NCI-H1930 (cell line): ENCODE measurements at places on chromosomes 5 and 9.

DNA sequence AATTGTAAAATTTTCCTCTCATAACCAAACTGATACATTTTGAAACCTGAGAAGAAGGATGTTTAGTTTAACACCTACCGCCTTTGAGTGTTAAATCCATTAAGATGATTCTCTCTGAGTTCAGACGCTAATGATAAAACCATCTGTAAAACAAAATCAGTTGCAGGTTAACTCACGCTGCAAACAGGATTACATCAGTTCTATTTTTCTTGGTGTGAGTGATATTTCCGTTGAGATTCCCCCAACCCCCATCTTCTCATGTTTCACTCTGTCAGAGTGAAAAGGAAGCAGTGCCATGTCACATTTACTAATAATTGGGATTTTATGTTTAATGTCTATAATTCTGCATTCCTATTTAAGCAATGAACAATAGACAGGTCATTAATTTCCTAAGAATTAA lies 146.5 kb downstream of the FANCC start:
- peak; percentile 32 for DNase-seq

GRCh38 chr5:943918-944620 lies 51.4 kb downstream of the TRIP13 start:
- DNase-seq: no peak

DNA sequence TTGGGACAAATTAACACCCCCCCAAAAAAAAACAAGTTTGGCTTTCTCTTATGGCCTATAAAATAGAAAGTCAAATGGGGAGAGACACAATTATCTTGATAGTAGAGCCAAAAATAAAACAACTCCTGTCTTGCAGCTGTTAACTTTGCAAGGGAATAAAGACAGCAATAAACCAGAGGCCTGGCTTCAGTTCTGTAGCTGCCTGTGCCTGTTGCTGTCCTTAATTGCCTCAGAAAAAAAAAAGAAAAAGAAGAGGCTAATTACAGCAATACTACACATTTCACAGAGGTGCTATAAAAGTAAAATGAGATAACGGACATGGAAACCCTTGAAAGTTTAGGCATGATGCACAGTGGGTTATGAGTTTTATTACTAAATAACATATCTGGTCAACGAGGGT lies 170.7 kb upstream of the IRX1 start:
- no peak for DNase-seq

DNA sequence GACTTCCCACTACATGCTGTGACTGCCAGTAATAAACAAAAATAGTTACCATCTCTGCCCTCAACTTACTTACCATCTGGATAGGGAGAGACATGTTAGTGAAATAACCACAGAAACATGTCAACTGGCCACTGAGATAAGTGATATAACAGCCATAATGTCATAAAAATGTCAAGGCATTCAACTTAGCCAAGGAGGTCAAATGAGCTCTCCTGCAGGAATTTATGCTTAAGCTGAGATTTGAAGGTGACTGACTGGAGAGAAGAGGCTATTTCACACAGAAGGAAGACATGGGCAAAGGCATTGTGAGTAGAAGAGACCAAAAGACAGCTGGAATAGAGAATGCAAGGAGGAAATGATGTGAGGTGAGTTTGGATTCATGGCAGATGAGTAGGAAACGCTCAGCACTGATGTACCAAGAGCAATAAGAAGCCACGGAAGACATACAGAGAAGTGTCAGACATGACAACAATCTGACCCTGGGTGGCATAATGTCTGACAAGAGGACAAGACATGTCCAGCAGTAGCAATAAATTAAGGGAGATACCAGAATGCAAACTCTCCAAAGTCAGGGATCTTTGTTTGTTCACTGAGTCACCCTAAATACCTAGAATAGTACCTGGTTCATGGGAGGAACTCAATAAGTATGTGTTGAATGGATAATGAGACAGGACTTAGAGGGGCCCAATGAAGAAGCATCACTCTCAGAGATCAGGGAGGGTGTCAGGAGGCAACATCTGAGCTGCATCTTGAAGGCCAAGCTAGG lies 318.8 kb downstream of the ACTL7B start:
- no peak for DNase-seq

GRCh38 chr9:133914442-133915342 lies 77.4 kb downstream of the VAV2 start:
- no peak for DNase-seq

GRCh38 chr9:123217128-123217654 lies 51.2 kb downstream of the STRBP start:
- no peak for DNase-seq

DNA sequence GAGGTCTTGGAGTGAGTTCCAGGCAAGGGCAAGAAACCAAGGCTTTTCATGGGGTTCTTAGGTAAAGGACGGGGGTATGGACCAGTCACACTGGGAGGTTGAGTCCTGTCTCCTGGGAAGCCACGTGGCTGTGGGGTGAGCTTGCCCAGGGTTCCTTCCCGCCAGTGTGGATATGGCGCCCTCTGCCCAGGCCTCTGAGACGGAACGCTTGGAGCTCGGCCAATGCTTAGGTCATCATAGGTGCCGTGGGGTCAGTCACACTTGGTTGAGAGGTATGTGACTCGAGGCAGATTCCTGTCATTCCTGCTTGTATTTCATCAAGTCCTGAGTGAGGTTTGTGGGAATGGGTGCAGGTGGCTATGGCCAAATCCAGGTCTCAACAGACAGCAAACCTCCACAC lies 46.2 kb downstream of the TENT4A start:
- no peak for DNase-seq

GRCh38 chr9:126470241-126470993 lies 143.3 kb upstream of the LMX1B start:
- no peak for DNase-seq

DNA sequence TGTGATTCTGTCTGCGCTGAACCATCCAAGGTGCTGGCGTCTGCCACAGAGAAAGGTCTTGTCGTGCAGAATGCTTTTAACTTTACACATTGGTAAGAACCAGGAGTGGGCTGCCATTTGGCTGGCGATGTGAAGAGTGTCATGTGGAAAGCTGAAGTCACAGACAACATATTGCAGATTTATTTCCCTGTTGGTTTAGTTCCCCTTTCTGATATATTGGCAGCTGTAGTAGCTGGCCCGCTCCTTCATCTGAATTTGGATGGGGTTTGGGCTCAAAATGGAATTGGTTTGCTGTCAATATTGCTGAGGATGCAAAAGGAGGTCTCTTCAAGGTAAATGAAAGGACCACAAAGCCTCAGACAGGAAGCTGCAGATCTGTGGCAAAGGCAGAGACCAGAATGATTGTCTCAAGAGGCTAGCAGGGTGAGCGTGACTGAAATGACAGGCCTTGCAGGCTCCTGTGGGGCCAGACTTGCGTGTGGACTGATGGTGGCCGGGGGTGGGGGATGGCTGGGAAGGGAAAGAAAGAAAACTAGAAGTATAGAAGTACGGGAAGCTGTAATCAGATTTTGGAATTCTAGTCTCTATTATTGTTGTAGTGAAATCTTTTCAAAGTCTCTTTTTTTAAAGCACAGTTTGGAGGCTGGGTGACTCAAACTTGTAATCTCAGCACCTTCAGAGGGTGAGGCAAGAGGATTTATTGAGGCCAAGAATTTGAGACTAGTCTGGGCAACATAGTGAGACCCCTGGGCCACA lies 25.1 kb upstream of the CD180 start:
- no peak for DNase-seq

GRCh38 chr9:88272986-88273385 lies 115.3 kb upstream of the SPIN1 start:
- no peak for DNase-seq

GRCh38 chr5:38468202-38468673 lies 88.2 kb downstream of the LIFR start:
- no peak for DNase-seq

DNA sequence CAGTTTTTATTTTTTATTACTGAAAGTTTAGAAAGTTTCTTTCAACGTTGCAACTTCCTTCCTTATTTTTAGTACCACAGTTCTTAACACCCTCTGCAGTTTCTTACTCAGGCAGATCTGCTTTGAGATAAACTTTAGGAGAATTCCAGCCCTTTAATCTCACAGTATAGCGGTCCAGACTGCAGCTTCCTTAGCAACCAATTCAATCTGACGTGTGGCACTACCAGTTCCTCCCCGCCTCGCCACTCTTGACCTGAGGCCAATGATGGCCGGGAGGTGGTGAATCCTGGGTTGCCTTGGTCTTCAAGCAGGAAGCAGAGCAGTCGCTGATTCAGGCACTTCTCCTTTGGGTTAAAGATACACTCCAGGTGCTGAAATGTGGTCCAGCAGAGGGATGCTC lies 334.3 kb upstream of the TRPC7 start:
- DNase-seq: no peak

DNA sequence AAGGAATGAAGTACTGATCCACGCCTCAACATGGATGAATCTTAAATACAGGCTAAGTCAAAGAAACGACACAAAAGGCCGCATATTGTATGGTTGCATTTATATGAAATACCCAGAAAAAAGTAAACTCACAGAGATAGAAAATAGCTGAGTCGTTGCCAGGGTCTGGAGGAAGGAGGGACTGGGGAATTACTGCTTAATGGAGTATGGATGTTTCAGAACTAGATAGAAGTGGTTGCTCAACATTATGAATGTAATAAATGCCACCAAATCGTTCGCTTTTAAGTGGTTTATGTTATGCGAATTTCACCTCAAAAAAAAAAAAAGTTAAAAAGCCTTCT lies 784 bp upstream of the MSANTD3 start:
- no peak for DNase-seq

GRCh38 chr9:38651400-38652042 lies 31.1 kb upstream of the ANKRD18A start:
- no peak for DNase-seq

DNA sequence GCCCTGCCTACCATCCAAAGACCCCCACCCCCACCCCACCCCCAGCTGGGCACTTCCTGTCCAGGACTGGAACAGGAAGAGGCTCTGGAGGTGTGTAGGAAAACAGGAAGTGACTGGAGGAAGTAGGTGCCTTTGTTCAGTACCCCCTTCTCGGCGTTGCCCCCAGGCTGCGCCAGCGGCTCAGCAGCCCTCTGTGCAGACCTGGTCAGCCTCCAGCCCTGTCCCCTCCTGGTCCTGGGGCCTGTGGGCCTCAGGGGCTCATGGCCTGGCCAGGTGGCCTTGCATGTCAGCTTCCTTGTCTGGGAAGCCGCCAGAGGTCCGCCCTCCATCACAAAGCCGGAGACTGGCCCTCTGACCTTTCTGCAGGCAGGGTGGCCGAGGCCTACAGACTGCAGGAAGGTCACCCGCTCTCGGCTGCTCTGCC lies 26.0 kb downstream of the FLT4 start:
- no peak for DNase-seq

DNA sequence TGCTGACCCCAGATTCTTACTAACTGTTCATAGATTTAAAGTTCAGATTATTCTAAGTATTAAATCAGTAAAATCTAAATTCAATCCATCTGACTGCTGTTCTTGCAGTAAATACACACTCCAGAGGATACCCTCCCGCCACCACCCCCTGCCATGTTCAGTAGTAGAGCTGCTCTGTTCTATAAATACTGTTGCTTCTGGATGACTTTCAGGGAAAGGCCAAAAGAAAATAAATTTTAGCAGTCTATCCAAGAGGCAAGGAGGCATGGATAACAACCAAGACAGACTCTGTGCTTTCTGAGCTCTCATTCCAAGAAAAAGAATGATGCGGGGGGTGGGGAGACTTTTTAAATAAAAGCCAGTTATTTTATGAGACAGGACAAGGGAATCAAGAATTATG lies 115.1 kb downstream of the ADAMTS6 start:
- no peak for DNase-seq
